ENCODE measurements at places on chromosomes 3 and 15.

- no peak for DNase-seq
Observed at GRCh38 chr3:69058180-69058946, 6.2 kb upstream of the TMF1 start.

DNA sequence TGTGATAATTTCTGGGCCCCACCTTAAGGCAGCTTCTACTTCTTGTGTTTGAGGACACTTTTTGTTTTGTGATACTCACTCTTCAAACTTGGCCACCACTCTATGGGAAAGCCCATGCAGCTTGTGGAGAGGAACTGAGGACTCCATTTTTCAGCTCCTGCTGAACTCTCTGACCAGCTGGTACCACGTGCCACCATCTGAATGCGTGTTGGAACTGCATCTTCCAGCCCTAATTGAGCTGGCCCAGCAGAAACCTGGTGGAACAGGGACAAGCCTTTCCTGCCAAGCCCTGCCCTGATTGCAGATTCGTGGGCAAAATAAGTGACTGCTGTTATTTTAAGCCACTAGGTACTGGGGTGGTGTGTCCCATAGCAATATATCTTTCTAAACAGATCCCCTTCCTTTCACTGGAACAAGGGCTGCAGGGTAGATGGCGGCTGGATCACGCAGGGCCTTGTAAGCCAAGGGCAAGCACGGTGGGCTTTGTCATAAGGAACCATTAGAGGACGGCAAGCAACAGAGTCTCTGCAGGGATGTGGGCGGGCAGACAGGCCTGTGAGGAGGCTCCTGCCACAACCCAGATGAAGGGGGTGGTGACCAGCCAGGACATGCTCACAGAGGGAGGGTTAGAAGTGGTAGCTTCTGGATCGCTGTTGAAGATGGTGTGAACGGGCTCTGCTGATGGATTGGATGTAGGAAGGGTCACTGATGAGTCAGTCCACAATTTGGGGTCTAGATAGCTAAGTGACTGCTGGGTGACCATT, 9.5 kb downstream of the H1-8 start:
- no peak for DNase-seq

DNA sequence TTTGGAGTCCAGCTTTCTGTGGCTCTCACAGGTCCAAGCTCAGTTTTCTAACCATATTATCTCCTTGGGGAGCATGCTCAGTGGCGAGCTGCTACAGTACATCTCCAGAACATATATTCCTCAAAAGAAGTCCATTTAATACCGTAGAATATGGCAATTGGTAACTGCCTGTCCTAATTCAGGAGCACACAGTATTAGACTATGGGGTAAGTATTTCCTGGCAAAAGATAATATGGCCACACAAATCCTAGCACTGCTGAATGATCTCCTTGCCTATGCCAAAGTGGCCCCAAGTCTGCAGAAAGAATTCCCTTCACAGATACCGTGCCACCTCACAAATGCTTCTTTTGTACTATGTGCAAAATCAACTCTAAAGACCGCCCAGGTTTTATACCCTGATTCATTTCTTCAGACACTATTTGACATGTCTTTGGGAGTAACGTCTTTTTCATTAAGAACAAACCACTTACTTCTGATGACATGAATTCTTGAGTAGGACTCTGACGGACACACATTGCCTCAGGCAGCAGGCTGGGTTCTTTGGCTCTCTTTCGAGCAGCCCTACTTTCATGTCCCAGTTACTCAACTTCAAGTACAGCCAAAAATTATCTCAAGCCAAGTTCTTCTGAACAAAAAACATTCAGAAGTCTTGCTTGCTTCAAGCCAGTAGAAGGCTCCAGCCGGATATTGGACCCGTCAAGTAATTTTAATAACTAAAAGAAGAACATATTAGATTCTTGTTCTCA, 368.3 kb upstream of the DCBLD2 start:
- no peak for DNase-seq

GRCh38 chr3:168422843-168423242, 327.1 kb upstream of the GOLIM4 start:
- no peak for DNase-seq

GRCh38 chr15:69787791-69788190, 309.9 kb downstream of the TLE3 start:
- no peak for DNase-seq

GRCh38 chr15:90870354-90871138, 2.2 kb downstream of the FURIN start:
- no peak for DNase-seq

GRCh38 chr3:116039651-116039985, 405.7 kb downstream of the LSAMP start:
- no peak for DNase-seq

DNA sequence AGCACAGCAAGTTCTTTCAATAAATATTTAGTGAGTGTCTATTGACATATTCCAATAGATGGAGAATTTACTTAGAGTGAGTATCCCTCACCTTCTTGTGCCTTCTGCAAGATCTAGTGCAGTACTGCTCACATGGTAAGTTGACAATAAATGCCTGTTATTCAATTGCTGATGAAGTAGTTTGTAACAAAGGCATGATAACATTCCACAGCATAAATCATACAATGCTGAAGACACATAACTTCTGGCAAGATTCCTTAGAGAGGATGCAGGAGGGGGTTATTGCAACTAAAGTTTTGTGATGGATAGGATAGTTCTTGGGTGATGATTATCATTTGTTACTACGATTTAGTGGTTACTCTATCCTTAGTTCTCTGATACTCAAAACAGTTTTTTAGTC, 112.2 kb upstream of the RBMS3 start:
- DNase-seq, result no peak

DNA sequence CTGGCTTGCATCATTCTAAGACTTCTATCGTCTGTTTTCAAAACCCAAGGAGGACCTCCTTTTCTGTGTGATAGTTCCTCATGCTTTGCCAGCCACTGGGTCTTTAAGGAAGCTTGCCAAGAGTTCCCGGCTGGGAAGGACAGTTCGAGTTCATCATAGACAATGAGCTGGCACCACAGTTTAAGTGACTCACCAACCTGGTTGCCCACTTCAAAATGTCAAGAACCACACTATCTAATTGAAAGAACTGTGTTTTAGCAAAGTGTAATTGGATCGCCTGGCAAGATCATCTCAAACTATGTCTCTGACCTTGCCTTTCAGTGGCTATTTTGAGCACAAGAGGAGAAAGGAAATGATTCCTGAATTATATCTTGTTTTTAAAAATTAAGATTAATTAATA, 27.9 kb downstream of the SOX2 start:
- DNase-seq, result no peak

DNA sequence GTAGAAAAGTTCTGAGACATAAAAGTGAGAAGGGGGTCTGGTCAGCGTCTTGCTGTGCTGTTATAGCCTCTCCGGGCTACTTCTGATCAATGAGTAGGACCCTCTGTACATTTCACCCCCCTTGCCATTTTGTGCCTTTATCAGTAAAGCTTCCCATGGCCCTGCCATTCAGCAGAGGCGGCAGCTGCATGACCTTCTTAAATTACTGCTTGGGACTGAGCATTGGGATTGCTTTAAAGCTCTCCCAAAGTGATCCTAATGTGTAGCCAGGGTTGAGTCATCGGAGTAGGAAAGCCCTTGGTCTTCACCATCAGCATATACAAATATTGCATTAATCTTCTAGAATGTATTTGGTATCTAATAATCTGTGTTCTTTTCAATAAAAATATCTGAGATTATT, 70.2 kb downstream of the FMN1 start:
- no peak for DNase-seq

DNA sequence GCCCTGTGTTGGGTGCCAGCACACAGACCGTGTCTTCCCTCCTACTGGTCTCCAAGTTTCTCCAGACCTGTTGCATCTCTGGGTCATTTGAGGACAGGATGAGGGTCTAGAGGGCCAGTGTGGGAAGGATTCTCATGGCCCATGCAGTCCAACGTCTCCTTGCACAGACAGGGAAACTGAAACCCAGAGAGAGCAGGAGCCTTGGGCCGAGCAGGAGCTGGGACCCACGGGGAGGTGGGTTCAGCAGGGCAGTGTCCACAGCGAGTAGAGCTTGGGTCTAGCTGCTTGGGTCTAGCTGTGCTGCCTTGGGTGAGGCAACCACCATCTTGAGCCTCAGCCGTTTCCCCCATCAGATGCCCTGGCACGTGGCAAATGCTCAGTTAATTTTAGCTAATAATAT, 32.3 kb downstream of the HDAC11 start:
- no peak for DNase-seq

DNA sequence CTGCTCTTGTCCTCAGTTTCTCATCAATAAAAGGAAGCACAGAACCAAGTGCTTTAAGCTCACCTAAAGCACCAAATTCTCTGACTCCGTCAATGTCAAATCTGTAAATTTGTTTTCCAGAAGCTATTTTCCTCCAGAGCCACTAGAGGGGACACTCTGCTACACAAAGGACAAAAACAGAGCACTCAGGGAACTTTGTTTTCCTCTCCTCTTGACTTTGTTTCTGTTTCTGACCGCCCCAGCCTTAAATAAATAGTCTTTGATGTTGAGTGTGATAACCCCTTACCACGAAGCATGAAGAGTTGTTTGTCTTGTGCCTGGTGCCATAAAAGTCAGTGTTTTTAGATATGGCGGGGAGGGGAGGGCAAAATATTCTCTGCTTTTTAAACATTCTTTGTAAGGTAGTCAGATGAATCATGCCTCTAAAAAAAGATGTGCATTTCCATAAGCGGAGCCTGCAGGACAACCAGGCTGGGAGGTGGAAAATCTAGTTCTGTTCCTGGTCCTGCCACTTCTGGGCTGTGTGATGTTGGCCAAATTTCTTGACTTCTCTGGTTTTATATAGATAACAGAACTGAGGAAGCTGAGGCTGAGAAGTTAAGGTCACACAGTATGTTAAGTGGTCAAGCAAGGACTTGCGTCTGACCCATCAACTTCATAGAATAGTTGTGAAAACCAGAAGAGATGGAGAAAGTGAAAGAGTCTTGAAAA, 7.3 kb upstream of the ZBTB38 start:
- DNase-seq, result peak; percentile 72

DNA sequence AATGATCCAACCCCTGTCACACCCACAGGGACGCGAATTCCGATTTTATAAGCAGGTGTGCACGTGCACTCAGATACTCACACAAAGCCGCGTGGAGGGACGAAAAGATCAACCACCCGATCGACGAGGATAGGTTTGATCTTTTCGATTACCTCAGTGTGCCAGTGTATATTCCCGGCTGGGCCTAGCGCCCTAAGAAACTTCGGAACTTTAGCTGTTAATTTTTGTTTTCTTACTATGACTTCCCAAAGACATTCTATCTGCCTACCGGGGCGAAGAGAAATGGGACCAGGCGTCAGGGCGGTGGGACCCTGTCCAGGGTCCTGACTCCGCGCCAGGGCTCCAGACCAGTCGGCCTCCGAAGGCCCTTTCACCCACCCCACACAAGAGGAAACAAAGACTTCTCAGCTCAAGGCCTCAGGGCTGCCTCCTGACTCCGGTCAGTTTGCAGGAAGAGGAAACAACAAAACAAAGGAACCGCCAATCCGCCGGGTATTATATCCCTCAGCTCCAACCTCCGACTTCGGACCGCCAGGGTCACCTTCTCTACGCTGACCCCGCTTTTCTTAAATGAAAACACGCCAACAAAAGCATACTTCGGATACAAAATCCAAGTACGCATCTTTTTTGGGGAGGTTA, 6.8 kb downstream of the ONECUT1 start:
- DNase-seq, result no peak

GRCh38 chr3:151550025-151550618, 89.3 kb upstream of the IGSF10 start:
- no peak for DNase-seq

DNA sequence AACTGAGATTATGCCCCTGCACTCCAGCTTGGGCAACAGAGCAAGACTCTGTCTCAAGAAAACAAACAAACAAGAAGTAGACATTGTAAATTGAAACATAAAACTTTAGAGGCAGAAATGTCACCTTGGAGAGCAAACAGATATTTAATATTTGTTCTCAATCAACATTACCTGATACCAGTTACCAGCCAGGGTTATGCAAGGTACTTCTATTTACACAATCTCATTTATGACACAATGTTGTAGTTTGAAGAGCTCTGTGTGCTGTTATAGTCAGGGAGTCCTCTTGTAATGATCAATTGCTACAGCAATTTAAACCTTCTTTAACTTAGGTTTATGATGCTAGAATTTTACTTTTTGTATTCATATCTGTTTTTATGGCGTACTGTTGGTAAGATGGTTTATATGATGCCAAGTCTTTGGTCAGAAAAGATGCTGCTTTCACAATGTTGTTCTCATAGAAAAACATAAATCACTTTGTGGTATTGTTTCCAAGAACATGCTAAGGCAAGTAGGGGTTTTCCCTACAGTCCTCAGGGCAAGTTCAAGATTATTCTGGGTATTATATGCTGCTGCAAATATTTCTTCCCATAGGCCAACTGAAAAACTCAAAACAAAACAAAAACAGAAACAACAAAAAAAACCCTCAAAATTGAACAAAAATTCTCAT, 173.5 kb downstream of the TNIK start:
- DNase-seq, result no peak

DNA sequence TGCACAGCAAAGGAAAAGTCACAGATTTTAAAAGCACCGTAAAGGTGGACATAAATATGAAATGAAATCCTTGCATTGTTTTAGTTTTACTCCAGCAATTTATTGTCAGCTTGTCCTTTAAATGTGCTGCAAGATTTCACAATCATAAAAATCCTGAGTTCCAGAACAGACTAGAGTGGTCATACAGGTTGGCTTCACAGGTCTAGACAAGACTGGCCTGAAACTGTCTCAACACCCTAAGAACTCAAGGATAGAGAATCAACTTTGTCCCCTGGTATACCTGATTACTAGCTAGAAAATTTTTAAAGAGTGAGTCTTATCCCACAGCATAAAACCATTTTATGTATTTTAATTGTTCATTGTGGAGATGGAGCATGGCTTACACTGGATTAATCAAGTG, 521.7 kb upstream of the MCTP2 start:
- DNase-seq, result no peak

- DNase-seq, result no peak
Observed at GRCh38 chr3:182936918-182937285, 43.4 kb downstream of the DCUN1D1 start.

DNA sequence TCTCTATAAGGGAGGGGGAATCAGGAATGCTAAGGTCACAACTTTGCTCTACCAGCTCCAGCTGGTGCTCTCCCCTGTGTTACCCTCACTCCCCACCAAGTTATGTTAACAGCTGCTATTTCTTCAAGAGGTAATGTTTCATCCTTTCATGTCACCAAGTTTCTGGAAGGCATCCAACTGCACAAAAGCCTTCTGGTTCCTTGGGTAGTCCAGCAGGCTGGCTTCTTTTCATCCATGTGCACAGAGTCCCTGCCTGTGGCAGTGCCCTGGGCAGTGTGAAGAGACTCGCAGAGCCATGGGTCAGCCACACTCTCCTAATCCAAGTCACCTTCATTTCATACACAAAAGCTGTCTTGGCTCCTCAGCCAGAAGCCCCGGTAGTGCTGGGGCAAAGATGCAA, 737.5 kb upstream of the LMCD1 start:
- no peak for DNase-seq
